ENCODE measurements at places on chromosomes 5 and 9.

DNA sequence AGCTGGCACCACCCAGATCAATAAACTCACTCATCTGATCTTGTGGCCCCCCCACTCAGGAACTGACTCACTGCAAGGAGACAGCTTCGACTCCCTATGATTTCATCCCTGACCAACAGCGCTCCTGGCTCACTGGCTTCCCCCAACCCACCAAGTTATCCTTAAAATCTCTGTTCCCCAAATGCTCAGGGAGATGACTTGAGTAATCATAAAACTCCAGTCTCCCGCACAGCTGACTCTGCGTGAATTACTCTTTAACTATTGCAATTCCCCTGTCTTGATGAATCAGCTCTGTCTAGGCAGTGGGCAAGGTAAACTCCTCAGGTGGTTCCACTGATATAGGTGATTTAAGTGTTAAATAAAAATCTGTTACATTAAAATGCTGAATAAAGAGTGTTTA, 1.9 kb upstream of the TRIM32 start:
- DNase-seq: no peak

DNA sequence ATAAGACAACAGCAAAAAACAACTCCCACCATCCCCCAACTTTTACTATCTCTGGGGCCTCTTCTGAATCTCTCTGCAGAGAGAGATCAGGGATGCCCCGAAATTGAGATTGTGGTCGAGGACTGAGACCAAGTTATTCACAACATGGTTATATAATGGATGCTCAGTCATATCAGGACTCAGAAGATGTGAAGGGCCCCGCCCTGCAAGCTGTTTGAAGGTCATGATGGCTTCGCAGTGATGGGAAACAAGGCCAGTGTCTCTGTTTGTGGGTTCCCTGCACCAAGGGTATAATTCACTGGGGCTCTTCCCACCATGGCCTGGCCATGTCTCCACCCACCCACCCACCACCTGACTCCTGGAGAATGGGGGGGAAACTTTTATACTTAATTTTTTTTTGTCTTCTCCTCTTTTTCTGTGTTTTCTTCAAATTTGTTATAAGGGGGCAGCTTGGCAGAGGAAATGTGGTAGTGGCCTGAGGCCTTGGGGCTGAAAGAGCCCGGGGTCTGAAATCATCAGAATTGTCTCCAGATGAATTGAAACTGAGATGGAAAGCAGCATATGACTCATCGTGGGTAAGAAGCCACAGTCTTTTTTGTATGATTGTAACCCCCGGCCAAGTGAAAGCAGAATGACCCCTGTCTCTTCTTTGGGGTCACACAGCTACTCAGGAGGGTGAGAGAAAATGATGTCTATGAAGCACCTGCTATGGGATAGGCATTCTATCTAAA, 15.0 kb upstream of the TEX48 start:
- no peak for DNase-seq

GRCh38 chr5:41871852-41872251, 1.6 kb upstream of the OXCT1 start:
- no peak for DNase-seq

DNA sequence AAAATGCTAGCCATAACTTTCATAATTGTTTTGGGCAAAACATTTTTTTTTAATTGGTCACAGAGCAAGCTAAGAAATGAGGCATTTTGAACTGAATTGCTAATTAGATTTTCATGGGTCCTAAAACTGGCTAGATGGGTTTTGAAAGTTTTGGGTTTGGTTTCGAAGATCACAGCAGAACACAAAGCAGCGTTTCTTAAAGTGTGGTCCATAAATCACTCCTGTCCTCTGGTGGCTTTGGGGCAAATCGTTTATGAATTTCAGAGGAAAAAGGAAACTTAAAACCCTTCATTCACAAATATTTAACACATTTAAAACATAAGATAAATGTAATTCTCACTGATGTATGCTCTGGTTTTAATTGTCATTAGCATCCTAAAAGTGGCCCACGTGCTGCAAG, 503.7 kb downstream of the SPATA31D1 start:
- DNase-seq: no peak

GRCh38 chr9:121556082-121556481, 56.4 kb upstream of the GGTA1 start:
- DNase-seq: no peak

DNA sequence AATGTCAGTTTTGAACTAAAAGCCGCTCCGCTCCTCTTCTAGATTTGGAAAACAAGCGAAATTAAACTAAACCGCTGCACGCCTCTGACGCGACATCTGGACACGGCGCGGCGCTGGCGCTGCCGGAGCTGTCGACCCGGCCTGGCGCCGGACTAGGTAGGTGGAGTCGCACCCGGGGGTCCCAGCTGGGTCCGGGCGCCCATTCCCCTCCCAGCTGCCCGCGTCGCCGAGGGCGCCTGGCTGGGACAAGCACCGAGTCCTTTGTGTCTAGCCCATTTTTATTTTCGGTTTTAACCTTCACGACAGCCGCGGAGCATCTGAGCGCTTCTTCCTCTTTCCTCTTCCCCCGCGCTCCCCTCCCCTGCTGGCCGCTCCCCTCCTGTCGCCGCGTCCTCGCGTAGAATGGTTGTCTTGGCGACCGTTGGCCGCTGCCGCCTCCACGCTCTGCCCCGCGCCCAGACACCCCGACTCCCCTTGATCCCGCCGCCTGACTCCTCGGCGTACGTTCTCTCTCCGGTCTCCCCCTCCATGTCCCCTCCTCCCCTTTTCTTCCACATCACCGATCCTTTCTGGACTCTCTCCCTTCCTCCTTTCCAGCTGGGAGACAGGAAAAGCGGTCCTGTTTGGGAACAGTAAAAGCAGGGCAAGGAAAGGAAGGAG, 545 bp downstream of the CDKN2B-AS1 start:
- no peak for DNase-seq

GRCh38 chr9:115211413-115212124, 93.6 kb upstream of the TNC start:
- no peak for DNase-seq

GRCh38 chr5:175107865-175108264, 336.1 kb downstream of the DRD1 start:
- DNase-seq: no peak

- no peak for DNase-seq
Observed at GRCh38 chr5:2300861-2301574, 418.3 kb upstream of the IRX4 start.

DNA sequence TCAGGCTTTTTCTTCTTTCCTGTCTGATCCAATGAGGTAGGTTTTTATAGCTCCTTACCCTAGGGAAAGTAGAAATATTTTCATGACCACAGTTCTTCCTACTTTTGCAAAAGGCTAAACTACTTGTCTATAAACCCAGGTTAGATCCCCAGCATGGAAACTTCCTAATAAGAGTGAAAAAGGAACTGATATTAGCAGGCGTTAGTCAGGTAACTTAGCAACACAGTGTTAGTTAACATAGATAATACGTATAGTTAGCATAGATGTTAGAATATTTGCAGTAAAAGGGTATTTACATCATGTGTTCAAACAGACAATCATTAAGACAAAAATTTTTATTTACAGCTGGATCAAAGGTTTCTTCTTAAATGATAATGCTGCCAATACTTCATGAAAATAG, 162.9 kb upstream of the DAB2 start:
- no peak for DNase-seq
